ENCODE measurements at places on chromosomes 5 and 9.

GRCh38 chr9:70519912-70520724, 105.7 kb upstream of the KLF9 start:
- DNase-seq = no peak

- peak; percentile 55 for DNase-seq
Observed at GRCh38 chr5:159987031-159987674, 21.8 kb upstream of the TTC1 start.

- DNase-seq = no peak
Observed at GRCh38 chr5:36363101-36363500, 61.4 kb upstream of the RANBP3L start.

- no peak for DNase-seq
Observed at GRCh38 chr9:35306283-35306682, 144.5 kb downstream of the UNC13B start.

DNA sequence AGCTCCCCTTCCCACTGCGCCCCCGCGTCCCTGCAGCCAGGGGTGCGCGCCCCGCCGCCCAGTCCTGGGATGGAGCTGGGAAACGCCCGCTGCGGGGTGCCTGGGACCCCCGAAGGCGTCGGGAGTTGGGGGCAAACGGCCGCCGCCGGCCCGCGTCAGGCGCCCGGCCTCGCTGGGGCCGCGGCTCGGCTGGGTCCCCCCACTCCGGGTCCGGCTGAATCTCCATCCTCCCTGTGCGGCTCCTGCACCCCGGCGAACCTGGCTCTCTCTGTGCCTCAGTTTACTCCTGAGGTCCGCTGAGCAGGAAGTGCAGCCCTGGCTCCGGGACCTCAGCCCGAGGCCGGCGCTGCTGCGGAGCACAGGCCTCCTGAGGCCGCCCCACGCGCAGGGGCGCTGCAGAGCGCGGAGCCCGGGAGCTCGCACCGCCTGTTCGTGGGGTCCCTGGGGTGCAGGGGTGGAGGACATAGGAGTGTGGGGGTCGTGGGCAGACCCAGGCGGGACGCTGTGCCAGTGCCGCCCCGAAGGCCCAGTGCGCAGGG, 13.9 kb upstream of the TMEM250 start:
- no peak for DNase-seq

DNA sequence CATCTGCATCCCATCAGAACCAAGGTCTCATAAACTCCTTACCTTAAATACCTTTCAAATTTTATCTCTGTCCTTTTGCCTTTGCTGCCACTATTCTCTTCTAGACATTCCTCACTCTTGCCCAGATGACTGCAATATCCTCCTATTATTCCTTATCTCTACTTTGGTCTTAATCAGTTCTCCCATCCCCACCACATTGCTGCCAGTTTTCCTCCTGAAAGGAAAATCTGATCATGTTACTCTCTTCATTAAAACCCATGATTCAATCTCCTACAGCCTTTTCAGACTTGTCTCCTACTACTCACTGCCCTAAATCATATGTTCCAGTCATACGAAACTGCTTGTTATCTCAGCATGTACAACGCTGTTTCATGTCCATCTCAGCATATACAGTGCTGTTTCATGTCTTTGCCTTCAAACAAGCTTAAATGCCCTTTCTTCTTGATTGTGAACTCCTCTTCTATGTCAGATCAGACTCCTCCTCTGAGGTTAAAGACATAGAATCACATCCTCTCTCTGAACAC, 152.6 kb upstream of the FST start:
- DNase-seq = no peak

DNA sequence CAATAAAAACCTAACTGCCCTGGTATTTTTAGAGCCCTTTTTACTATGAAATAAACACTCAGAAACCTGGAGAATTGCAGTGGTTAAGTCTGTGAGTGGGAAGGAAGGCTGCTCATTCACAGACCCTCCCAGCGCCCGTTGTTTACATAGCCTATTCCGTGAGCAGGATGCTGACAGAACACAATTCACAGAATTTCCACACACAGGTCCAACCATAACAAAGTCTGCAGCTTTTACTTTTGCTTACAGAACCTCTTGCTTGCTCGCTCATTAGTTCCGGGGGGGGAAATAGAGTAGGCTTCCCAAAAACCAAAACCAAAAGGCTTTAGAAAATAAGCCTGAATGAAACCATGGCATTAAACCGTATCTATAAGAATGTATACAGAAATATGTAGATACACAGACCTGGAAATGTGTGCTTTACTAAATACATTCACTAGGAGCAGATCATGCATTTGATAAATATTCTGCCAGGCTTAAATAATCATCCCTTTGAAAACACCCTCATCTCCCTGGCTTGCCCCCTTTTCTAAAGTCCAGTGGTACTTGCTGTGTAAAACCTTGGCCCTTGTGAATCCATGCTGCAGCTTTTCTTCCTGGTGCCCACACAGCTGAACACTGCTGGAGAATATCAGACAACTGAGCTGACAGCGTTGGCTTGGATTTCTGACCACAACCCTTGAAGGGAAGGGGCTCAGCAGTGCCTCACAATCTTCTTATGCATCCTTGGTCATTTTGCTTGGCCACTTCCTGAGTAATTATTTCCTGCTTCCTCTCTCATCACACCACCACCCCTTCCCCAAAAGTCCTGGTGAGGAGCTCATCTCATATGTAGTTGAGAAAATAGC, 128.0 kb downstream of the FANCC start:
- DNase-seq = no peak

- DNase-seq = no peak
Observed at GRCh38 chr5:50768634-50769033, 102.2 kb downstream of the PARP8 start.
